ENCODE measurements at places on chromosomes 2 and 18.
A peak's percentile ranks its signal among the peaks of the same experiment; 100 is the strongest.

GRCh38 chr18:77552945-77553344 is 303.3 kb downstream of the GALR1 start:
- no peak for DNase-seq

DNA sequence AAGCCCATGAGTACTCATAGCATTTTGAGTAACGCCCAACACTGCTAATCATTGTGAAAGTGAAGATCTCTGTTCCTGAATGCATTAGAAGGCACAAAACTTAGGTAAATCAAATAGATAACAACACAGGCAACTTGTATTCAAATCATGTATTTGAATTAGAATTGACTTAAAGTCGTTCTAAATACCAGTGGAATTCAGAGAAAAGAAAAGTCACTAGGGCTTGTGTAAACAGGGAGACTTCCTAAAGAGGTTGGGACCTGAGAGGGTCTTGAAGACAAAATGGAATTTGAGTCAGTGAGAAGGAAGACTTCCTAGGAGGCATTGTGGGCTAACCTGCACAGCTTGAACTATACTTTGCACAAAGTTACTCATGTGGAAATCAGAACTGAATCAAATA is 127.2 kb downstream of the CTNNA2 start:
- DNase-seq, result no peak

DNA sequence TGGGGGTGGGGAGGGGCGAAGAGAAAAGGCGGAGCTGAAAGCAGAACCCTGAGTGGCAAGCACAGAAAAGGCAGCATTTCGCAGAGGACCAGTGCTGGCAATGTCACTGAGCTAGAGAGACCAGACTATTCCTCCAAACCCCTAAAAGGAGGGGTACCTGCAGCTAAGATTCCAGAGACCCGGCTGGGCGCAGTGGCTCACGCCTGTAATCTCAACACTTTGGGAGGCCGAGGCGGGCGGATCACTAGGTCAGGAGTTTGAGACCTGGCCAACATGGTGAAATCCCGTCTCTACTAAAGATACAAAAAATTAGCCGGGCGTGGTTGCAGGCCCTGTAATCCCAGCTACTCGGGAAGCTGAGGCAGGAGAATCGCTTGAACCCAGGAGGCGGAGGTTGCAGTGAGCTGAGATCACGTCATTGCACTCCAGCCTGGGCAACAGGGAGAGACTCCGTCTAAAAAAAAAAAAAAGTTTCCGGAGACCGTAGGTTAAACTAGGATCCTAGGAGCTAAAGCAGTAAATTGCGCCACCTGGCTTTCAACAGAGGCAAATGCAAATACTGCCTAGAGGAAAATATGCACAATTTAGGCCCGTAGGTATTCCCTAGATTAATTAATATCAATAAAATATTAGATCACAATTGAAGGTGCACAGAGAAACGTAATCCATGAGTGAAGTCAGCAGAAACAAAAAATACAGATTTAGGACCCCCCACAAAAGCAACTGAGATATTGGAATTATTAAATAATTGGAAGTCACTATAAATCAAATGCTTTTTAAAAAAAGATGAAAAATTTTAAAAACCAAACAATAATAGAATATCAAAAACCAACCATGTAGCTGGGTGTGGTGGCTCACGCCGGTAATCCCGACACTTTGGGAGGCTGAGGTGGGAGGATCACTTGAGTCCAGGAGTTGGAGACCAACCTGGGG is 4.9 kb downstream of the UCN start:
- peak; percentile 45 for DNase-seq

DNA sequence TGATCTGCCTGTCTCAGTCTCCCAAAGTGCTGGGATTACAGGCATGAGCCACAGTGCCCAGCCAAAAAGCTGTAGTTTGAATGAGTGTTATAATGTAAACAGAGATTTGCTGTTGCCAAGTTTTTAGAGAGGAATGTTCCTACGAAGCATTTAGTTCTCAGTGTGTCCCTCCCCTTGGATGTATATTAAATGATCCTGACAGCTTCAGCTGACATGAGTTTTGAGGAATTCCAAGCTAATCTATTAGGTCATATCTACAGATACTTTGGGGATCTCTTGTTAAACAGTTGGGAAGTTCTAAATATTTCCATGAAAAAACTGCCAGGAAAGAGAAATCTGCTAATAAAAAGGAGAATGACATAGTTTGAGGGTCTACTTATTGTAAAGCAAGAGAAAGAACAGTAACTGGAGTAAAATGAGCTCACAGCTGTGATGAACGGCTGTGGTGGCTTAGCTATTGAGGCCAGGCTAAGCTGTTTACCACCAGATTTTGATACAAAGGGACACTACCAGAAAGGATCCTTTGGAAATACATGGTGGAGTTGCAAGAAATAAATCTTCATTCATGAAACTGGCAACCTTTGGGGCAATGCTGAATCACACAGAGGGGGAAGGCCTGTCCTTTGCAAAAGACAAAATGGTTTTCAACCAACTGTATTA is 2.6 kb upstream of the STON1 start:
- no peak for DNase-seq

DNA sequence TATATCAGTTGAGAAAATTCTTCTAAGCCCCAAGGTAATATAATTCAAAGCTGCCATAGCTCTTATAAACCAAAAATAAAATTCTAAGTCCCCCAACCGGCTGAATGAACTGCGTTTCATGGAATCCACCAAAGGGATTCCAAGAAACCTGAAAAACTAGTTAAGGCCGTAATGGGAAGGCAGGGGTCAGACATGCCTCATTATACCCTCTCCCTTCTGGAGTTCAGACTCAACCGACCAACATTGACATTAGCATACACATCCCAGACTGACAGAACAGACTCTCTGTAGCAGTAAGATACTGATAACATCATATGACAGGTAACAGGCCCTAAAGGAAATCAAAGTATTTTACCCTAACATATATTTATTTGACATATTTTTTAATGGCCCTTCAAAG is 31.4 kb upstream of the PHLPP1 start:
- DNase-seq, result no peak

- no peak for DNase-seq
Measured at GRCh38 chr18:26757263-26758019, 108.1 kb downstream of the AQP4 start.

DNA sequence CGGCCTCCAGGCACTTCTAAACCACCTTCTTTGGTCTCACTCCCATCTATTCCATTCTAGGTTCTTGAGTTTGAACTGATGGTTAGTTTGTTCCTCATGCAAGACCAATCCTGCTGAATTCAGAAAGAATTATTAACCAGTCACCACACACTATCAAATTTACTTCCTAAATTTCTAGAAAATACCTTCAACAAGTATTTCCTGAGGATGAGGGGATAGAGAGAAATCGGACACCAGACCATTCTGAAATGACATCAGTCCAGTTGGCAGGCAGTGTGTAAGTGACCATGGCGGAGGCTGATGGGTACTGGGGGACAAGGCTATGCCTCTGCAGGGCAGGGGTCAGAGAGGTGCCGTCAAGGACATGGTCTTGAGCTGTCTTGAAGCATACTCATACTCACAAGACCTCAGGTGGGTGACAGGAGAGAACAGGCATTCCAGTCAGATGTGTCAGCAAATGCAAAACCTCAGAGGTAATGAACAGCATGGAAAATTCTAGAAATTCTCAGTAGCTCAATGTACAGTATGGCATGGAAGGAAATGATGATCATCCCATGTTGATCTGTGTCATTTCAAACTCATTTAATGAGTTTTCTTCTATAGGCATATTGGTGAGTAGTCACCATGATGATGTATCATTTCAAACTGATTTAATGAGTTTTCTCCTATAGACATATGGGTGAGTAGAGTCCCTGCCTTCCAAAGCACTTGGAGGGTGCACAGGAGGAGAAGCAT is 119.6 kb downstream of the DDX1 start:
- DNase-seq, result no peak

- no peak for DNase-seq
Measured at GRCh38 chr2:11796190-11797171, 50.0 kb downstream of the LPIN1 start.

DNA sequence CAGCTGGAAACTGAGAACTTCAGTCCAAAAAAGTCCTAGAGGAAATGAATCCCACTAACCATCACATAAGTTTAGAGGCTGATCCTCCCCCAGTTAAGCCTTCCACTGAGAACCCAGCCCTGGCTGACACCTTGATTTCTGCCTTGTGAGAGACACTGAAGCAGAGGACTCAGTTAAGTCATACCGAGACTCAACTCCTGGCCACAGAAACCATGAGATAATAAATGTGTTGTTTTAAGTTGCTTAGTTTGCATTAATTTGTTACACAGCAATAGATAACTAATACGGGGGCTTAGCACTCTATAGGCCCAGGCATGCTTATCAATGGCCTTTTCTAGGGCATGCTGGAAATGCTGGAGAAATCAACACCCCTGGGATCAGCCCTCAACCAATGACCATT is 3.4 kb upstream of the ADD2 start:
- no peak for DNase-seq
